ENCODE measurements at places on chromosomes 4 and X.

DNA sequence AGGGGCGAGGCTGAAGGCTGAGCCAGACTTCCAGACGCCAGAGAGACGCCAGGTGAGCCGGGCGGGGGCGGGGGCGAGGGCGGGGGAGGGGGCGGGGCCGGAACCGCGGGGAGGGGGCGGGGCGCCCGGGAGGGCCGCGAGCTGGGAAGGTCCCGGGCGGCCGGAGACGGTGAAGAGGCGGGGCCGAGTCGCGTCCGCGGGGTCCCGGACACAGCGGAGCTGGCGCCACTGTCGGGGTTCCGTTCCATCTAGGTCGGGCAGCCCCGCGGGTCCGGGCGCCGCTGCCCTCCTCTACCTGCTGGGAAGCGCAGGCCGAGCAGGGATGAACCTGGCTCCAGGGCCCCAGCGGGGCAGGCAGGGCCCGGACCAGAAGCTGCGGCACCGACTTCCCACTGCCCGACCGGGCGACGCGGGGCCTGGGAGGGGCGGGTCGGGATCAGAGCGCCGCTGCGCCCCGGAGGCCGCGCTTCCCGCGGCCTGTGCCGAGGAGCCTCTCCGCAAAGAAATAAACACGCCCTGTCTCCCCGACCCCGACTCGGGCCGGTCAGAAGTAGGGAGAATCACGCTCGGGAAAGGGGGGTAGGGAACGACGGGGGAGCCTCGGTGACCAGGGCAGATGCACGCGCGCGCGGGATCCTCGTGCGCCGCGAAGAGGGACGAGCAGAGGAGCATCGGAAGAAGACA lies 10.6 kb downstream of the HMX1 start:
- DNase-seq: no peak

GRCh38 chr4:124903995-124904722 lies 191.6 kb upstream of the ANKRD50 start:
- DNase-seq: peak; percentile 31

DNA sequence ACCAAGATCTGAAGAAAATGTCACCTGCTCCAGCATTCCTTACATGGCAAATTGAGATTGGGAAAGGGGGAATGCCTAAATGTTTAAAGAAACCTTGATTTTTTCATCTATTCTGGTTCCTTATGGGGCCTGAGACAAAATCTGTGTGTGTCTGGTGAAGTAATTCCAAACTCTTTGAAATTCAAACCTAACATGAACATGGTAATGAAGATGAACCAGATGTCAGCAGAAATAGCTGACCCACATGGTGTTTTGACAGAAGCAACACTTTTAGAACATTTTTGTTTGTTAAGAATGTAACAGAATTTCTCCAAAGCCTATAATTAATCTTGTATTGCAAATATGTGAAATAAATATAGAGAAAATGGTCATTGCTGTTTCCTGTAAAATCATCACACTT lies 133.0 kb downstream of the PARM1 start:
- no peak for DNase-seq

GRCh38 chr4:2686379-2687265 lies 69.5 kb downstream of the TNIP2 start:
- DNase-seq: no peak

DNA sequence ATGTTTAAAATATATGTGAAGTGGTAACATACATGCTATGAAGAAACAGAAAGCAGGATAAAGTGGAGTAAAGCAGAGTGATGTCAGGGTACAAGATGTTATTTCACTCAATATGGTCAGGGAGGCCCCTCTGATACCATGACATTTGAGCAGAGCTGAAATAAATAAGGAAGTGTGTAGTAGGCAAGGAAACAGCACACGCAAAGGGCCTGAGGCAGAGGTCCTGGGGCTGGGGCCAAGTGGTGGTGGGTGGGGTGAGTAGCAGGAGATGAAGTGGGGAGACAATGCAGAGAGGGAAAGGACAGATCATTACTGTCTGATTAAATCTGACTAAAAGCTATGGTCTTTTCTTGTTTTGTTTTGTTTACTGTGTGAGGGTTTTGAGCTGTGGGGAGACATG lies 61.1 kb downstream of the FAM13A start:
- DNase-seq: no peak

DNA sequence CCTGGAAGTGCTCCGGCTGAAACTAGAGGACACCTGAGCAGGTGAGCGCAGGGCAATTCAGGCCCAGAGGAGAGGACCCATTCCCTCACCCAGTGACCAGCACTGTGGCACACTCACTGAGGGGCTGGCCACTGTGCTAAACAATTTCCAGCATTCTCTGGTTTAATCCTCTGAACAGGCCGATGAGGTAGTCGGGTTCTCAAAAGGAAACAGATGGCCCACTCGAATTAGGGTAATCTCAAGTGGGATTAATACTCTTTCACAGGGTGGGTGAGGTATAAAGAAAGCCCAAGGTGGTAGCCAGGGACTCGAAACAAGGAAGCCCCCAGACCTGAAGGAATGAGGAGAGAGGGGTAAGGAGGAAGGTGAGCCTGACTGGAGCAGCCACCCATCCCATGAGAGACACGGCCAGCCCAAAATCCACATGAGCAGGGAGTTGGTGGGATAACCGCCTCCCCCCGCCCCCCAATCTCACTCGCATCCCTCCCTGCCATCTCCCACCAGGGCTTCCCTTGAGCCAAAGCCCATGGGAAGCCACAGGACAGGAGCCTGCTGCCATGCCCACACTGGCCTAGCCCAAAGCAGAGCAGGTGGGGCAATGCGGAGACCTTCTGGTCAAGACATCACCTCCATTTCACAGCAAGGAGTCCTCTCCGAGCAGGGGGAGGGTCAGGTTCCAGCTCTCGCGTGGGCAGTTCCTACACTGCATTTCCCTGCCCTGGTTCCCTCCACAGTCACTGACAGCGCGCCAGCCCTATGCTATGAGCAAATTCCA lies 55.0 kb downstream of the SH3KBP1 start:
- DNase-seq: no peak

DNA sequence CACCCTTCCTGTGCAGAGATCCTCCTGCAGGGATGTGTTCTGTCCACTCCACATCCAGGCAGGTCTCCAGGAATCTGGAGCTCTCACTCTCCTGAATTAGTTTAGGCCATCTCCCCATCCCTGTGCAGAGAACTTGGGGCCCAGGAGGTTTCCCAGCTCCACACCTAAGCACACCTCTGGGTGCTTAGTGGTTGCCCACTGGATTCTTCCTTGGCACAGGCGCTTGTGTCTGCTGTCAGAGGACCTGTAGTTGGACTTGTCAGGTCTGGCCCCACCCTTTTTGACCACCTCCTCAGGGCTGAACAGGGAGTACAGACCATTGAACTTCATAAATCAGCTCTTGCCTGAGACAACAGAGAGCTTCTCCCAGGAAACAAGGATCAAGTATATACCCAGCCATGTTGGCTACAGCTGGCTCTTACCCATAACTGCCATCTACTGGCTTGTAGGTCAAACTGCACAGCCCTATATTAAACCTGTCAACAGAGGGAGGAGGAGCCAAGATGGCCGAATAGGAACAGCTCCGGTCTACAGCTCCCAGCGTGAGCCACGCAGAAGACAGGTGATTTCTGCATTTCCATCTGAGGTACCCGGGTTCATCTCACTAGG lies 275.5 kb downstream of the PPARGC1A start:
- peak; percentile 1 for DNase-seq

GRCh38 chr4:94976371-94977011 lies 218.7 kb downstream of the BMPR1B start:
- peak; percentile 57 for DNase-seq

- DNase-seq: no peak
Observed at GRCh38 chr4:73527196-73527595, 45.7 kb downstream of the AFM start.
